Endothelial cell of umbilical vein (primary cell): ENCODE measurements at places on chromosomes 13 and 19. TPM values are rescaled to one million over a fixed set of nuclear protein-coding genes. Genes with fewer than 3 reads are reported as not detected.

The KLK14 gene
- not detected in 2 replicates for total RNA-seq

The ZAR1L gene
- total RNA-seq: not detected in 2 replicates

The FXYD3 gene
- total RNA-seq: not detected in 2 replicates

The RFPL4A gene
- total RNA-seq: not detected in 2 replicates

The PLIN5 gene
- total RNA-seq: 0.24 TPM in 1 of 2 replicates, not detected in the other

The FAM174C gene
- 46.7 and 47.5 TPM in 2 replicates for total RNA-seq

The ZNF729 gene
- total RNA-seq: not detected in 2 replicates

The SMARCA4 gene
- 177 and 178 TPM in 2 replicates for total RNA-seq

The GAPDHS gene
- not detected in 2 replicates for total RNA-seq

The EEF2 gene
- 2,318 and 2,351 TPM in 2 replicates for total RNA-seq

The IZUMO1 gene
- total RNA-seq: 1.2 TPM in 2 replicates

The IZUMO2 gene
- total RNA-seq: not detected in 2 replicates

The STOML3 gene
- not detected in 2 replicates for total RNA-seq

The LGI4 gene
- total RNA-seq: not detected in 2 replicates

The LHB gene
- total RNA-seq: not detected in 2 replicates

The GNG7 gene
- 0.72 and 0.84 TPM in 2 replicates for total RNA-seq

The CPAMD8 gene
- 2.2 and 2.9 TPM in 2 replicates for total RNA-seq

The NFIX gene
- total RNA-seq: 18.7 and 37.7 TPM in 2 replicates

The THSD8 gene
- total RNA-seq: 13.2 and 15.9 TPM in 2 replicates

The LYPD5 gene
- total RNA-seq: not detected in 2 replicates

The KLK4 gene
- total RNA-seq: not detected in 2 replicates

The BRSK1 gene
- total RNA-seq: 0.44 and 0.46 TPM in 2 replicates

The TMEM59L gene
- 0.25 and 0.97 TPM in 2 replicates for total RNA-seq

The PRR20E gene
- not detected in 2 replicates for total RNA-seq

The ZNF285 gene
- total RNA-seq: 3.6 and 4.6 TPM in 2 replicates

The CEACAM7 gene
- not detected in 2 replicates for total RNA-seq

The CD22 gene
- total RNA-seq: not detected in 2 replicates

The CCL25 gene
- total RNA-seq: not detected in 2 replicates

The KCNN1 gene
- 0.32 and 0.80 TPM in 2 replicates for total RNA-seq

The LATS2 gene
- total RNA-seq: 65.7 and 67.6 TPM in 2 replicates

The ZNF382 gene
- total RNA-seq: 4.2 and 4.3 TPM in 2 replicates
